ENCODE measurements at places on chromosomes 7 and 10. TPM values are rescaled to one million over a fixed set of nuclear protein-coding genes. Genes with fewer than 3 reads are reported as not detected.

The ARL3 gene
- 20.7 TPM for total RNA-seq

The PDK4 gene
- total RNA-seq = 1.4 TPM

The CALHM1 gene
- total RNA-seq = not detected

The AOAH gene
- 0.31 TPM for total RNA-seq

The TMEM213 gene
- total RNA-seq = not detected

The ANKRD1 gene
- total RNA-seq = 0.26 TPM

The AS3MT gene
- 4.0 TPM for total RNA-seq

The ADIRF gene
- total RNA-seq = 14.8 TPM

The EBF3 gene
- 0.64 TPM for total RNA-seq

- no peak overlapping the region for H3K27ac ChIP-seq
- no peaks in the 10 kb centered on the region for H3K4me1 ChIP-seq
- no peaks in the 10 kb centered on the region for H3K36me3 ChIP-seq
- H3K27me3 ChIP-seq = no peaks in the 10 kb centered on the region
- no peak for DNase-seq
- no peak overlapping the region for H3K4me3 ChIP-seq
Measured at GRCh38 chr7:20085086-20085485, 132.1 kb downstream of the MACC1 start.

DNA sequence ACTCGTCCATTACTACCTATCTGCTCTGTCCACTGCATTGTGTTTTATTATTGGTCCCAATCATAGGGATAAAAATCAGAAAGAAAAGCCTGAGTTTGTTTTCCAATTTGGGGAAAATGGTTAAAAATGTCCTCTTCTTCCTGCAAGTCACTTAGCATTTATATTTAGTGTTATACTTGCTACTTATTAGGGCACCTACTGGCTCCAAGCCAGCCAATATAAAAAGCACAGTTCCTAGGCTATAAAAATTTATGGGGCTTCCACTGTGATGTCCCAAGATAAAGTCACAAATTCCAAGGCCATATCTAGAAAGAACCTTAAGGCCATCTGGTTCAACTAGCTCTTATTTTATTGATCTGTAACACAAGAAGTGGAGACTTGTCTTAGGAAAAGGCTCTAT lies 3.2 kb downstream of the SLC35B4 start:
- no peak overlapping the region for H3K27ac ChIP-seq
- H3K36me3 ChIP-seq = no peaks in the 10 kb centered on the region
- no peak overlapping the region for H3K4me3 ChIP-seq
- peaks cover 9% of the 10 kb centered on the region for H3K4me1 ChIP-seq

- no peak overlapping the region for H3K27ac ChIP-seq
- no peaks in the 10 kb centered on the region for H3K36me3 ChIP-seq
- peak; percentile 35 for DNase-seq
- no peak overlapping the region for H3K4me3 ChIP-seq
- H3K4me1 ChIP-seq = no peaks in the 10 kb centered on the region
- H3K27me3 ChIP-seq = no peaks in the 10 kb centered on the region
Measured at GRCh38 chr7:40232242-40232893, 97.6 kb downstream of the SUGCT start.

- H3K4me1 ChIP-seq = no peaks in the 10 kb centered on the region
- H3K36me3 ChIP-seq = no peaks in the 10 kb centered on the region
- no peaks in the 10 kb centered on the region for H3K27me3 ChIP-seq
- no peak overlapping the region for H3K4me3 ChIP-seq
- DNase-seq = no peak
Measured at GRCh38 chr10:49272251-49273081, 26.5 kb upstream of the C10orf71 start.

DNA sequence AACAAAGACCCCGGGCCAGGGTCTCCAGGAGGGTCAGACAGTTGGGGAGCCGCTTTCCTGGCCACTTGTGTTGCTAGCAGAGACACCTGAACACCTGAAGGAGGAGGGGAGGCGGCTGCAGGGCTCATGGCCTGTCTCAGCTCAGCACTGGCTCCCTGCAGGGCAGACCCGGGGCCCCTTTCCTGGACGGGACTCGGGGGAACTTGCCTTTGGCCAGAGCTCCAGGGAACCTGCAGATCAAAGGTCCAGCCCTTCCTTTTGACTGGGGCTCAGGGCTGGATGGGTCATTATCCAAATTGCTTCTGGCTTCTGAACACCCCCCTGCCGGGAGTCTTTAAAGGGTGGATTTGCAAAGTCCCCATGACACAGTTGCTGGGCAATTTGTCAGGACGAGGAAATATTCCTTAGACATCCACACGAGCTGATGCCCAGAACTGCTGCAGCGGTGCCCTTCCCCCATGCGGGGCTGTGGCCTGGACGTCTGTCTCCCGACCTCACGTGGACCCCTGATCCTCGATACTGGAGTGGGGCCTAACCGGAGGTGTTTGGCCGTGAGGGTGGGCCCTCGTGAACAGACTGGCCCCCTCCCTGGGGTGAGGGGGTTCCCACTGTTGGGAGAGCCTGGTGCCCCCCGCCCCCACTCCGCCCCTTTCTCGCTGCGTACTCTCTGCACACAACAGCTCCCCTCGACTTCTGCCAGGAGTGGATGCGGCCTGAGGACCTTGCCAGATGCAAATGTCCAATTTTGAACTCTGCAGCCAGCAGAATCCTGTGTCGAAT lies 194.3 kb downstream of the ELFN1 start:
- 0 out of 2 replicates have a peak, but pooled peaks cover 3% of the 10 kb centered on the region for H3K4me1 ChIP-seq
- no peak overlapping the region for H3K4me3 ChIP-seq
- H3K36me3 ChIP-seq = no peaks in the 10 kb centered on the region
- DNase-seq = no peak
- H3K27me3 ChIP-seq = no peaks in the 10 kb centered on the region

- DNase-seq = no peak
- no peak overlapping the region for H3K4me3 ChIP-seq
- peaks cover 2% of the 10 kb centered on the region for H3K27me3 ChIP-seq
Measured at GRCh38 chr7:106486331-106486730, 174.6 kb downstream of the CCDC71L start.

GRCh38 chr7:134019251-134019650 lies 107.9 kb upstream of the LRGUK start:
- no peak overlapping the region for H3K4me3 ChIP-seq
- H3K27me3 ChIP-seq = no peaks in the 10 kb centered on the region
- H3K36me3 ChIP-seq = no peaks in the 10 kb centered on the region
- no peak for DNase-seq
- H3K27ac ChIP-seq = no peak overlapping the region
- no peaks in the 10 kb centered on the region for H3K4me1 ChIP-seq

DNA sequence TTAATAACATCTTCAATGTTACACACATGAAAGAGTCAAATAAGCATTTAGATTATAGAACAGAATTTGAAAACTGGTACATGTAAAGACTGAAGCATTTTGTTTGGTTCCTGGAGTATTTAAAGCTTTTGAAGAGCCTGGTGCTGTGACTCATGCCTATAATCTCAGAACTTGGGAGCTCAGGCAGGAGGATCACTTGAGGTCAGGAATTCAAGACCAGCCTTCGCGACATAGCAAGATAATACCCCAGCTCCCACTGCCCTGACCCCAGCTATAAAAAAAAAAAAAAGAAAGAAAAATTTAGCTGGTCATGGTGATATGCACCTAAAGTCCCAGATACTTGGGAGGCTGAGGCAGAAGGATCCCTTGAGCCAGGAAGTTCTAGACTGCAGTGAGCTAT lies 87.8 kb downstream of the HDAC9 start:
- no peaks in the 10 kb centered on the region for H3K36me3 ChIP-seq
- H3K4me1 ChIP-seq = 0 out of 2 replicates have a peak, but pooled peaks cover 4% of the 10 kb centered on the region
- H3K27me3 ChIP-seq = no peaks in the 10 kb centered on the region
- peak overlapping the region; percentile 64 for H3K27ac ChIP-seq
- DNase-seq = no peak
- H3K4me3 ChIP-seq = no peak overlapping the region

GRCh38 chr10:51079331-51079730 lies 5.0 kb downstream of the PRKG1 start:
- H3K4me3 ChIP-seq = no peak overlapping the region
- H3K36me3 ChIP-seq = no peaks in the 10 kb centered on the region
- no peaks in the 10 kb centered on the region for H3K4me1 ChIP-seq
- DNase-seq = no peak

GRCh38 chr7:108088729-108089128 lies 41.4 kb downstream of the LAMB4 start:
- H3K36me3 ChIP-seq = no peaks in the 10 kb centered on the region
- H3K4me1 ChIP-seq = 0 out of 2 replicates have a peak, but pooled peaks cover 3% of the 10 kb centered on the region

DNA sequence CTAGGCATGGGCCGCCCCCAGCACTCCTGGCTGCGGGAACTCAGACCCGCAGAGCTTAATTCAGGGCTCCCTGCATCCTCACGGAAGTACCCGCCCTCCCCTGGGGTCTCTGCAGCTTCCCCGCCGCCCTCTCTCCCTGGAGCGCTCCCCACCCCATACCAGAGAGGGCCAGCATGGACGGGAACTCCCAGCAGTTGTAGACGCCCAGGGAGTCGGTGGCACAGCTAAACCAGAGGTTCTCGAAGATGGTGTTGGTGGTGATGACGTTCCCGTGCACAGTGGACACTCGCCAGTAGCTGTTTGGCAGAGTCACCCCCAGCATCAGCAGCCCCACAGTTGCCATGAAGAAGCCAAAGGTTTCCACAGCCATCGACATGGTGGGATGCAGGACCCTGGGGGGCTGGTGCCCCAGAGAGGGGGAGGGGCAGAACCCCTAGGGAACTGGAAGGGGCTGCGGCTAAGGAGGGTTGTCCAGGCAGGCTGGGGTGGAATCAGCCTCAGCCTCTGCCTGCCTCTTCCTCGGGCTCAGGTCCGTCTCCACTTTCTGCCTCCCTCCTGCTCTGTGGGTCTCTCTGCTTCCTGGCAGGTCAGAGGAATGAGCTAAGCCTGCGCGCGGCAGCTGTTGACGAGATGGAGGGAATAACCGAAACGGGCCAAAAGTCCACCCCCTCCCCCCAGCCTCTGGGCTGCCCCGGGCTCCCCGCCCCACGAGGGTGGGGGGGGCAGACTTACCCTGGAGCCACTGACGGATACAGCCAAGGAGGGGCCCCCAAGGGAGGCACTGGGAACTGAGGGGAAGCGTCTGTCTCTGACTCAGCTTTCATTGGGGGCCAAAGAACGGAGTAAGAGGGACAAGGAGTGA lies at the start of gene CLDN15:
Gene CLDN15, minus strand, starts transcription at position 597 of the 862 bp plus-strand sequence. Its CDS starts 221 bp downstream, at position 376.
- no peak within 1 kb of the TSS for H3K4me3 ChIP-seq
- H3K36me3 ChIP-seq = no peaks in the 10 kb centered on the region
- no peak within 1 kb of the TSS for H3K27ac ChIP-seq
- H3K27me3 ChIP-seq = no peaks in the 10 kb centered on the region

DNA sequence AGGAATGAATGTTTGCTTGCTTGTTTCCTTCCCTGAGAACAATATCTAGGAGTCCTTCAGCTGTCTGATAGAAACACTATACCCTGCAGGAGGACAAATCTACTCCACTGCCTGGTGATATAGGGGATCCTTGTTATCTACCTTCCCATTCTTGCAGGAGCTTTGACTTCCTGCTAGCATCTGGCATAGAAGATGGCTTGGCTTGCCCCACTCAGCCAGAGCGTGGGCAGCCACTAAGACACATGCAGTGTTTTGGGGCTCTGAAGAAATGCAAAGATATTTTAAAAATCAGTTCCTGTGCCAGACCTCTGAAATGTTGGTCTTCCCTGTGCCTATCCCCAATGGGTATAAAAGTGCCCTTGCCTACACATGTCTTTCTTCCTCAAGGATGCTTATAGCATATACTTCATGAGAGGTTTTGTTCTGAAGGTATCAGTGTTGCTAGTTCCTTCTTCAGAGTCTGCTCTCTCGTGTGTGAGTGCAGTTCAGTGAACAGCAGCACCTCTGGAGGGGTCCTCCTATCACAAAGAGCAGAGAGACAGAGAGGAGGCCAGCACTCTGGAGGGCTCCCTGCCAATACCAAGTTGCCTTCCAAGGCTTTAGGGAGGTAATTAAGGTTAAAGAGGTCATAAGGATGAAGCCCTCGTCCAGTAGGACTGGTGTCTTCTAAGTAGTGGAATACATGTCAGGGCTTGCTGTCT lies 149.1 kb upstream of the CALCR start:
- 0 out of 2 replicates have a peak, but pooled peaks cover under 1% of the 10 kb centered on the region for H3K27me3 ChIP-seq
- no peaks in the 10 kb centered on the region for H3K36me3 ChIP-seq
- H3K4me3 ChIP-seq = no peak overlapping the region
- no peak overlapping the region for H3K27ac ChIP-seq

GRCh38 chr7:117986645-117987269 lies 113.5 kb upstream of the CTTNBP2 start:
- no peak for DNase-seq
- H3K36me3 ChIP-seq = no peaks in the 10 kb centered on the region
- H3K27ac ChIP-seq = no peak overlapping the region

DNA sequence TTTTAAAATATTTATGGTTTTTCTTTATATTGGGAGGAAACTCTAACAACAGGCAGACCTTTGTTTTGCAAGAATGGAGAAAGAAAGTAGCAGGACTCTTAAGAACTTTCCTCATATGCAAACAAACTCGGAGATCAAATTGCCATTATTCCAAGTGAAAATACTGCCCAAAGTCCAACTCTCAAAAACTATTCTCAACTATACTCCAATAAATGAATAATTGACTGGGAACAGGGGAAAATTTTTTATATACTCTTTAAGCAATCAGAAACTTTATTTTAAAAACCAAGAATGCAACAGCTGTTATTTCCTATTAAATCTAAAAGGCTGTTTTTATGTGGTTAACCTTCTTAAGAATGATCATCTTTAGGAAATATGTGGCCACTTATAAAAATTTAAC lies 101.9 kb downstream of the COL28A1 start:
- no peaks in the 10 kb centered on the region for H3K4me1 ChIP-seq
- DNase-seq = no peak
- H3K4me3 ChIP-seq = no peak overlapping the region
- H3K27me3 ChIP-seq = peaks cover 4% of the 10 kb centered on the region

Measured in Panc1 (cell line).